Right atrium auricular region (tissue), 2 donors: ENCODE measurements at places on chromosomes 11 and 22. TPM values are rescaled to one million over a fixed set of nuclear protein-coding genes. Genes with fewer than 3 reads are reported as not detected.

DNA sequence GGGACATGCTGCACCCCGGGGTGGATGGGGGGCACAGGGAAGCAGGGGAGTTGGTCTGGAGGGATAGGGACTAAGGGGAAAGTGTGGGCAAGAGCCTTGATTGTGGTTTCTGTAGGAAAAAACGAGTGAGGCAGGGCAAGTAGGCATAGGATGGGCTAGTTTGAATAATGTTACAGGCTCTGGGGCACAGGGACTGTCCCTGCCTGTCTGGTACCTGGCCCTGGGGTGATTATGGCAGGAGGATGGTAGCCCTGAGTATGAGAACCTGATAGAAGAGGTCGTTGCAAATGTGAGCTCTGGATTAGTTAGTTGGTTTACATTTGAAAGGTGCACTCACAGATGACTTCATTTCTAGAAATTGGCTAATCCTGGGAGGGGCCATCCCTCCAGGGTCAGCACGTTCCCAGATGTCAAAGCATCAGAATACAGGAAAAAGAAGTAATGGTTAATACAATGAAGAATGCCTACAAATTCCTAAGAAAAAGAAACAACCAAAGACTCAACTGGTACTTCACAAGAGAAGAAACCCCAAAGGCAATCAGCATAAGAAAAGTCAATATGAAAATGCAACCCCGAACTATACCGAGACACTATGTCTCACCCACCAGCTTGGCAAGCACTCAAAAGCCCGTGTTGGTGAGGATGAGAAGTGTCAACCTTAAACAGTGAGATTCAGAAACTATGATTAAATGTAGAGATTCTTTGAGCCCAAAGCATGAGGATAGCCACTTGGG lies 11.3 kb upstream of the SMIM38 start:
- H3K36me3 ChIP-seq: no peaks in the 10 kb centered on the region
- no peaks in the 10 kb centered on the region for H3K27me3 ChIP-seq
- DNase-seq: no peak
- H3K27ac ChIP-seq: no peak overlapping the region
- H3K4me3 ChIP-seq: no peak overlapping the region

- no peak for DNase-seq
- H3K36me3 ChIP-seq: no peaks in the 10 kb centered on the region
- H3K4me1 ChIP-seq: no peaks in the 10 kb centered on the region
- no peaks in the 10 kb centered on the region for H3K27me3 ChIP-seq
These were observed 47.7 kb upstream of the GAB2 start for GRCh38 chr11:78465169-78465942.

- no peak overlapping the region for H3K4me3 ChIP-seq
- DNase-seq: no peak
- peaks cover 55% of the 10 kb centered on the region for H3K36me3 ChIP-seq
- no peak overlapping the region for H3K27ac ChIP-seq
These were observed 7.3 kb upstream of the APOA1 start for GRCh38 chr11:116844722-116845121.

DNA sequence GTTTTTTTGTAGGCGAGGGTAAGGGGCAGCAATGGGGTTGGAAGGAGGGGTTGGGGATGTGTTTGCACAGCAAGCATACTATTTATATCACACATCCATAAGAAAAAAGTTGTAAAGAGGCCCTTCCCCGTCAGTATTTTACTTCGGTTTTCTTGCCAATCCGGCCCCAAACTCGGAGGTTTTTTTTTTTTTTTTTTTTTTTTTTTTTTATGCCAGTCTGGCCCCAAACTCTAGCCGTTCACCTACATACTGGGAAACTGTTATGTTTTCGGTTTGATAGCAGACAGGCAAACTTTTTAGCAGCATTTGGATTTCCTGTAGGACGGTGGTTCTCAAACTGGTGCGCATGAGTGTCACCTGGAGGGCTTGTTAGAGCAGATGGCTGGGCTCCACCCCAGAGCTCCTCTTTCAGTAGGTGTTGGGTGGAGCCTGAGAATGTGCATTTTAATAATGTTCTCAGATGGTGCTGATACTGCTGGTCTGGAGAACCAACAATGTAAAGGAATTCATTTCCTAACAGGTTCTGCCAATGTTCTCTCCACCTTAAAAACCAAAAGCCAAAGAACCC lies 76.5 kb upstream of the ZBED5 start:
- H3K27me3 ChIP-seq: no peaks in the 10 kb centered on the region
- DNase-seq: no peak
- H3K4me3 ChIP-seq: peak overlapping the region; percentile 48
- peaks cover 14% of the 10 kb centered on the region for H3K4me1 ChIP-seq

GRCh38 chr11:130555251-130555841 lies 106.9 kb downstream of the ADAMTS15 start:
- H3K4me1 ChIP-seq: no peaks in the 10 kb centered on the region
- H3K27ac ChIP-seq: no peak overlapping the region
- H3K36me3 ChIP-seq: no peaks in the 10 kb centered on the region
- DNase-seq: peak; percentile 73
- H3K4me3 ChIP-seq: no peak overlapping the region

The CCDC88B gene
- 11.7 TPM for total RNA-seq

DNA sequence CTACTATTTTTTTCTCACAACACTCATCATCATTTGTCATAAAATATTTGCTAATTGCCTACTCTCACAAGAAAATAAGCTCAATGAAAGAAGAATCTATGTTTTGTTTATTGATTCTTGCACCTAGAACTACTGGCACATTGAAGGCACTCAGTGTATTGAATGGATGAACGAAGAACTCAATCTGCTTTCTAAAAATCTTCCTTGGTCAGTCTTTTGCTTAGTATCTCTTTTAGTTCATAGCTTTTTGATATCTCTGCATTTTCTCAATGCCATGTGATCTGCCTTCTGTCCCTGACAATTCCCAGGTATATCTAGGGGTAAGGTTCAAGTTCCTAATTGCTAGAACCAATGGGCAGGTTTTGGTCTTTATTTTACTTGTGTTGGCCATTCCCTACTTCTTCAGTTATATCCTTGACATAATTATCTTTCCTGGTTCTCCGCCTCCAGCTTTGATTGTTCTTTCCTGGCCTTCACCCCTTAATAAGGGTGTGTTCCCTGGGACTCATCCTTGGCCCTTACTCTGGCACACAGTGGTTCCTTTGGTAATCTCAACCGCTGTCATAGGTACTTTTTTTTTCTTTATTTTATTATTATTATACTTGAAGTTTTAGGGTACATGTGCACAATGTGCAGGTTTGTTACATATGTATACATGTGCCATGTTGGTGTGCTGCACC lies 96.4 kb downstream of the CCDC83 start:
- H3K27ac ChIP-seq: no peak overlapping the region
- no peak for DNase-seq
- peaks cover 47% of the 10 kb centered on the region for H3K4me1 ChIP-seq
- no peak overlapping the region for H3K4me3 ChIP-seq
